ENCODE measurements at places on chromosomes 11 and 22.

DNA sequence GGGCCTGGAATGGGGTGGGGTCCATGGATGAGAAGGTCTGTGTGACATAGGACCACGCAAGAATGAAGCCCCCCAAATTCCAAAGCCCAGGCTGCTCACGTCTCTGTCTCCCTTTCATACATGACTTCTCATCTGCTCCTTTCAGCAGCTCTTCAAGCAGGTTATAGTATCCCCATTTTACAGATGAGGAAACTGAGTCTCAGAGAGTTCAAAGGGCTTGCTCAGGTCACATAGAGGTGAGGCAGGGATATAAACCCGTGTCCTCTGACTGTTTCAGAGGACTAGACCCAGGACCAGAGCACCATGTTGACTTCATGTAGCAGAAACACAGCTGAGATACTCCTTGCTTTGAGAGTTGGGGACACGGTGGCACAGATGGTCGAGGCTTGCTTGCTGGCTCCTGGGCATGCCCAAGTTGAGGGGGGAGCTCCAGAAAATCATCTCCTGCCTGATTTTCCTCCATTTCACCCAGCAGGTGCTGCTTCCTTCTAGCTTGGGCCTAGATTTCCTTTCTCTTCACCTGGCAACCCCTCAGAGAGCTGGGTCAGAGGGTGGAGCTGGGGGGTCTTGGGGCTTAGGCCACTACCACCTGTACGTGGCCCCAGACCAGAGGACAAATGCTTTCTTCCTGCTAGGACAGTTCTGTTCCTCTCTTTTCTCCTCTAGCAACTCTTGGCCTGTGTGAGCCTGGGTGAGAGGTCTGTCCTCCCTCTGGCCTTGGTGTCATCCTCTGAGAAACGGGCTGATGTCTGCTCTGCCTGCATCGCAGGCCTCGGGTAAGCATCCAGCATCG lies 24.1 kb upstream of the THY1 start:
- no peak for DNase-seq

DNA sequence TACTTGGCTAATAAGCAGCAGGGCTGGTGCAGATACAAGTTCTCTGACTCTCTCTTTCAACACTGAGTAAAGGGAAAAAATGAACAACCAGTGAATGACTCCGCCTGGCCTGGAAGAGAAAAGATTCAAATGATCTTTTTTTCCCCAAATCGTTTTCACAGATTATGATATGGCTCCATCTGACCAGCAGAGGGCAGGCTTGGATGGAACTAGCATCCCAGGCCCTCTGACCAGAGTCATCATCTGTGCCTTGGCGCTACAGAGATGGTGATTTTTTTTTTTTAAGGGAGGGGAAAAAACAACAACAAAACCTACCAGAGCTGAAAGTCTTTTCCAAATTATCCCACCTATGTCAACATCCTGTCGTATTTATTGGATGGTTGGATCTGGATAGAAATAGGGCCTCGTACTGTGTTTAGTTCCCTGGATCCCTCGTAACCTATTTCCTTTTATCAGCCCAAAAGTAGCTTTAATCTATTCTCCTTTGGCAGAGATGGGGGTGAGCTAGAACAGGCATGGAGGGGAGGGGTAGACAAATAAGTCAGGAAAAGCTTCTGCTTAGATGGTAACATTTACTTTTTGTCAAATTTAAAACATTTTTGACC lies 69.7 kb downstream of the PRSS23 start:
- DNase-seq: peak; percentile 56

DNA sequence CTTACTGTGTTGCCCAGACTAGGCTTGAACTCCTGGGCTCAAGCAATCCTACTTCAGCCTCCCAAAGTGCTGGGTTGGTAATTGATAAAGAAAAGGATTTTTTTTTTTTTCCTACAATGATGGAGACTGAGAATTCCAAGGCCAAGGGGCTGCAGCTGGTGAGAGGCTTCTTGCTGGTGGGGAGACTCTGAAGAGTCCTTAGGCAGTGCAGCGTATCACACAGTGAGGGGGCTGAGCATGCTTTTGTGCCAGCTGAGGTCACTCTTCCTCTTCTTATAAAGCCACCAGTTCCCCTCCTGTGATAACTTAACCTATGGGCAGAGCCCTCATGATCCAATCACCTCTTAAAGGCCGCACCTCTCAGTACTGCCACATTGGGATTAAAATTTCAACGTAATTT lies 28.2 kb upstream of the CCDC81 start:
- DNase-seq: no peak

DNA sequence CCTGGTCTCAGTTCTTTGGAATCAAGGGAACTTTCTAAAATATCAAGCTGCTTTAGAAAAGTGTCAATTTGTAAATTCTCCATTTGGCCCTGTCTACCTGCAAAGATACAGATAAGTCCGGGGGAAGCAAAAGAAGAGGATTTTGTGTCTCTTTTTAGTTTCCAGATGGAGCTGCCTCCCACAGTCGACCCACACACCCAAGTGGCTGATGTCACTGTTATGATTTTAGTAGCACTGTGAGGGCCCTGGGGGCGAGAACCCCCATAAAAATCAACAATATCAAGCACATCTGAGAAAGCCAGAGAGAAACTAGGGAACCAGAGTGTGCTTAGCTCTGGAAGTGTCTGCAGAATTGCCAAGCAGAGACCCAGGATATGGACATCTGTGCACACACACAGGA lies 212.7 kb downstream of the LARGE1 start:
- no peak for DNase-seq

- no peak for DNase-seq
Measured at GRCh38 chr11:85896876-85897275, 41.7 kb downstream of the CCDC83 start.

Measured in activated CD4-positive, alpha-beta T cell treated with anti-CD3 and anti-CD28 coated beads, Interleukin-2, amount 50 U/mL, for 48 hours (primary cell).